ENCODE measurements at places on chromosomes 3 and 15.
A peak's percentile ranks its signal among the peaks of the same experiment; 100 is the strongest.

GRCh38 chr3:64053581-64053980, 30.3 kb upstream of the PSMD6 start:
- no peak for DNase-seq

GRCh38 chr3:11386465-11387113, 114.4 kb downstream of the ATG7 start:
- no peak for DNase-seq

GRCh38 chr15:78830514-78831228, 19.4 kb upstream of the ADAMTS7 start:
- no peak for DNase-seq

DNA sequence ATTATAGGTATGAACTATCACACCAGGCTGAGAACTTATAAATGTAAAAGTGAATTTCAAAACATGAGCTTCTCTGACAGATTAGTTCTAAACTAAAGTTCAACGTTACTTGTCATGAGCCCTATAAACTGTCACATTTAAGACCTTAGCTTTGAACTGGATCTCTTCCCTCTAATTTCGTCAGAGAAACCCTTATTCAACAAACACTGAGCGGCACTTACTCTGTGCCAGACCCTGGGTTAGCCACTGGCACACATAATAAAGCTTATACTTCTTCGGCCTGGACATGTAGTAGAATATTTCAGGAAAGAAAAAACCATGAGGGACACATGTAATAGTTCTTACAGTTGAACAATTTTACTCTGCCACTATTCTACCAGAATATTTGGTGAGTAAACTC, 5.6 kb downstream of the PCYT1A start:
- no peak for DNase-seq

DNA sequence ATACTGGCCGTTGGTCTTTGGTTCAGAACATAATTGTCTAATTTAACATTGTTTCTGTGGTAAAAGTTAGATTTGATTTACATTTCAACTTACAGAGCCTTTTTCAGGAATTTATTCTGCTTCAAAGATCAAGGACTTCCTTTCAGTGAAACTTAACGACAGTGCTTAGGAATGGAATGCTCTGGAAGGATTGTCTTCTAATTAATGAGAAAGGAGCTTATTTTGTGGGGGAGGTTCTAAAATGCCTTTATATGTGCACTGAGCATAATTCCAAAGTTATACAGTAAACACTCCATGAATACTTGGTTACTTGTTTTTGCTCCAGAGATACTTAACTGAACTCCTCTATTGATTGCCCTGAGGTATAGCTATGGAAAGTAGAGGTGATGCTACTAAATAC, 75.7 kb downstream of the CACNA1D start:
- DNase-seq: no peak

DNA sequence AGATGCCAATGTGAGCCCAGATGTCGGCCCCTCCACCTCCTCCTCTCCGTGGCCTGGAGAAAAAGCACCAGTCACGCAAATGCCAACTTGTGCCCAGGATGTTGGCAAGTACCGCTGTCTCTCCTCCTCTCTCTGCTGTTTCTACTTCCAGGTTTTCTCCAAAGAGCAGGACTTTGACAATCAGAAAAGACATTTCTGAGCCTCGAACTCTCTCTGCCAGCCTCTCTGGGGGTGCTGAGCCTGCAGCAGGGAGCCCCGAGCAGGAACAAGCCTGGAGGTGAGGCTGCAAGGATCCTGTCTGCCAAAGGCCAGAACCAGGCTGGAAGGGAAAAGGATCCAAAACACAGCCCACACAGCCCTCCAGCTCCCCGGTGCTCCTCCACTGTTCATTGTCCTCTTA, 89.7 kb downstream of the SEC22A start:
- no peak for DNase-seq

GRCh38 chr3:146024260-146024659, 136.7 kb downstream of the PLOD2 start:
- DNase-seq: no peak

GRCh38 chr15:31439328-31439727, 112.7 kb downstream of the KLF13 start:
- DNase-seq: no peak

GRCh38 chr15:36644191-36644896, 64.9 kb downstream of the CDIN1 start:
- no peak for DNase-seq

- no peak for DNase-seq
Observed at GRCh38 chr3:74676-75243, 121.8 kb upstream of the CHL1 start.

GRCh38 chr3:188568736-188569135, 414.8 kb downstream of the LPP start:
- DNase-seq: no peak

DNA sequence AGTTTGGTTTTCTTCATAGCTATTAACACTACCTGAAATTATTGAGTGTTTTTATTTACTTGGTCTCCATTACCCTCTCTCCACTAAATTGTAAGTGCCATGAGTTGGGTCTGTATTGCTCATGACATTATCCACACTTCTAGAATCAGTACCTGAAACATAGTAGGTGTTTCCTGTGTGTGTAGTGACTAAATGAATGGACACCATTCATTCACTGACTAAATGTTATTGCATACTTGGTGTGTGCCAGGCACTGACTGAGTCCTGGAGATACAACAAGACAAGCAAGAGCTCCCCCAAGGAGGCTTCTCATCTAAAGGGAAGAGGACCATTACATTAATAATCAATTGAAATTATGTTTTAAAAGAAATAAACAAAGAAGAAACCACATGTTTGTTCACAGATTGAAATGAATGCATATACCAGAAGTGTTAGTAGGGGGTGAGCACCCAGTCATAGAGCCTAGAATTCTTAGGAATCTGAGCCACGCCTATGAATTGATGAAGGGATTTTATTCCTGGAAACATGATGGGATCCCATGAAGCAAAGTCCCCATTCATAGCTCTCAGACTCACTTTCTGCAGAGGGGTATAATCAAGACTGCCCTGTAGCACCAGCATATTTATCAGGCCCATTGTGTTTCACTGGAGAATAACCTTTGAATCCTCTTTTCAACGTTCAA, 31.7 kb upstream of the ATOSA start:
- DNase-seq: no peak

DNA sequence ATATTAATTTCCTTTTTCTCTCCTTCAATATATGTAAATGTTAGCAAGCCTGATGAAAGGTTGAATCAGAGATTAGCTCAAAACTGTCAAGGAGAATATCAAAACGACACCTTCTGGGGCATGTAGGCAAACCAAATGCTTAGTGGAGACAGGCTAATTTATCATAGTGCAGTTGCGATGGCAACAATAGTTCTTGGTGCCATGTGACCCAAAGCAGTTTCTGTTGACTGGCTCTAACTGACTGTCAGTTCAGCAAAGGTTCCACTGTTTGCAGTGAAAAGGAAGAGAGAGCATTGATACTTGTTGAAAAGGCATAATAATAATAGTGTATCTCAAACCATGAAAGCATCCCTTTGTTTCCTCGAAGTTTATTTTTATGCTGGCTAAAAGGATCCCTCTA, 513.9 kb downstream of the NLGN1 start:
- DNase-seq: peak; percentile 51

DNA sequence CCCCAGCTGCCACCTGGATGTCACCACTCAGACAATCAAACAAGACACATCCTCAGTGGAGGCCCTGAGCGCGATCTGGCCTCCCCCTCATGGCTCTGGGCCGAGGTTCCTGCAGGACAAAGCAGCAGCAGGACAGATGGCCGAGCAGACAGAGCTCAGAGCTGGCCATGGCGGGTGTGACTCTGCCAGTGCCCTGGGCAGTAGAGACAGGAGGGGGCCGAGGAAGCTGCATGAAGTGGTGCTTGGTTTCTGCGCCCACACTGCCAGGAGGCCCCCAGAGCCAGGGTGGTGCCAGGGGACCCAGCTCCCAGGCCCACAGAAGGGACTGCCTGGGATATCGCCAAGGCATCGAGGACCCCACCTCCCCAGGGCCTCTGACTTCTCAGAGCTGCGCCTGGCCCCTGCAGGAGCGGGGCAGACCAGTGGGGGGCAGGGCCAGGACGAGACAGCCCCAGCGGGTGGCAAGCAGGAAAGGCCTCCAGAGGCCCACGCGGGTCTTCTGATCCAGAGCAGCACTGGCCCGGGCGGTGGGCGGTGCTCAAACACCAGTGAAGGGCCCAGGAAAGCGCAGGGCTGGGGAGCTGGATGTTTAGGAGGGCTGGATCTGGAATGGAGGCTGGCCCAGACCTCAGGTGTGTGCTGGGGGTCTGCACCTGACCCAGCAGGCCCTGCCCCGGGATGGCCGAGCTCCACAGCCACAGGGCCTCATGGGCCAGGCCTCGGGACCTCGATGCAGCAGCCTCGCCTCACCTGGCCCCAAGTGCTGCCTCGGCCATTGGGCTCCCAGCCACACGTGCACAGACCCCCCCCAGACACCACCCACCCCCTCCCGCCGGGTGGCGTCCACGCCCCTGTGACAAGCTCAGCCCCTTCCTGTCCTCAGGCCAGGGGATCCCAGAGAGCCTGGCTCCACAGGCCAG, 76.0 kb downstream of the GOLGA8G start:
- DNase-seq: no peak

DNA sequence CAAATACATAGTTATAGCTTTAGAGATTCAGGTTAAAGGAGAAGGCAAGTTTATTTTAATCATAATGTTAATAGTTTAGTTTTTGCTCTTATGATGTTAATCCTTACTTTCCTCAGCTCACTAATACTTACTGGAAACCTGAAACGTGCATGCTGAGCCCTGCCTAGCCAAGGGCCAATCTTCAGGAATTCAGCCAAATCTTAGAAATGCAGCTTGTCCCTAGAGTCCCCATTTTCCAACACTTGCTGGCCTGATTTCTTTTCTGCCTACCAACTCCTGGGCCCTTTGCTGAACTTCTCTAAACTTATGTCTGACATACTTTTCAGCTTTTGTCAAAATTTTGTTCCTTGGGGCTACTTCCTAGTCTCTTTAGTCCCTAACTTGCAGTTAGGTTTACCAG, 22.8 kb downstream of the BCHE start:
- DNase-seq: no peak

GRCh38 chr3:53153980-53154379, 7.0 kb upstream of the PRKCD start:
- peak; percentile 50 for DNase-seq

DNA sequence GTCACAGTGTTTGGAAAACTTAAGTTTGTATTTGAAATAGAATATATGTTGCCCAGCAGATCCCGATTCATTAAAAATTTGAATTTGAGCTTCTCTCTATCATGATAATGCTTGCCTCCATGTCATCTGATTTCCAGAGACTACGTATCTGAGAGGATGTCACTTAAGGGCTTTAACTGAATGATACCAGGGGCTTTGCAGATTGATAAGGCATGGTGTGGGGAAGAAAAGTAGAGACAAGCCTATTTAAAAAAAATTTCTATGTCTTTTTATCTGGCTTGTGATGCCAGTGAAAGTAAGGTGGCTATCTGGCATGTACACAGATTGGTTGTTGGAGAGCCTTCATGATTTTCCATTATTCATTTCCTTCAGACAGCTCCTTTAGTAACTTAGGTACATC, 72.7 kb downstream of the UBE2E2 start:
- DNase-seq: no peak

- DNase-seq: no peak
Observed at GRCh38 chr3:14543446-14543845, 3.3 kb upstream of the GRIP2 start.

DNA sequence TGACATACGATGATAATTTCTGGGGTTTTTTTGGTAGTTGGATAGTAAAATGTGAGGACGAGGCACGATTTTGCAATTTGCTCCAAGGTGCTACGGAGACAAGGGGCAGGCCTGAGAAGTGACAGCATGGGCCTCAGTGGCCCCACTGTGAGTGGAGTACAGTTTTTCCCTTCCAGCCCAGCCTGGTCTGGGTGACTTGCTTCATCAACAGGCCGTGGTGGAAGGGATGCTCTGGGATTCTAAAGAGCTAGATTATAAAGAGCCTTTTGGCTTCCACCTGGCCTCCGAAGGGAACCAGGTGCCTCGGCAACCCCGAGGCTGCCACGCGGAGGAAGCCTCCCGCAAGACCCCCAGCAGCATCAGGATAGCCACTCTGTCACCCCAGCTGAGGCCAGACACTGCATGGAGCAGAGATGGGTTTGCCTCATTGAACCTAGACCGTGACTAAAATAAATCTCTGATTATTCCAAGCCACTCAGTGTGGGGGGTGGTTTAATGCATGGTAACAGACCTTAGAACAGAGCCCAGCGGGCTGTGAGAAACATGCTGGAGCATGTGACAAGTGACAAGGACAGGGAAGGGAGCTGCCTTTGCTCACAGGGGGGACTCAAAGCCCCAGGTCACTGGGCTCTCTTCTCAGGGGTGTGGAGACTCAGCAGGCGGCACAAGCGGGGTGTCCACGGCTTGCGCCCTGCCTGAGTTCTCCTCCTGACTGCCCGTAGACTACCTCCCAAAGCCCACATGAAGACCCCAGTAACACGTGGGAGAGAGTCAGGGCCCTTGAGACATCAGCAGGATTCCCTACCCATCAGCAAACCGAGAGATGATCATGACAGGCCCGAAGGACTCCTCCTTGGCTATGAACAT, 22.6 kb upstream of the SLC41A3 start:
- no peak for DNase-seq

- no peak for DNase-seq
Observed at GRCh38 chr3:122325769-122326168, 721 bp downstream of the CSTA start.

- DNase-seq: no peak
Observed at GRCh38 chr3:190575437-190576185, 61.7 kb downstream of the IL1RAP start.

DNA sequence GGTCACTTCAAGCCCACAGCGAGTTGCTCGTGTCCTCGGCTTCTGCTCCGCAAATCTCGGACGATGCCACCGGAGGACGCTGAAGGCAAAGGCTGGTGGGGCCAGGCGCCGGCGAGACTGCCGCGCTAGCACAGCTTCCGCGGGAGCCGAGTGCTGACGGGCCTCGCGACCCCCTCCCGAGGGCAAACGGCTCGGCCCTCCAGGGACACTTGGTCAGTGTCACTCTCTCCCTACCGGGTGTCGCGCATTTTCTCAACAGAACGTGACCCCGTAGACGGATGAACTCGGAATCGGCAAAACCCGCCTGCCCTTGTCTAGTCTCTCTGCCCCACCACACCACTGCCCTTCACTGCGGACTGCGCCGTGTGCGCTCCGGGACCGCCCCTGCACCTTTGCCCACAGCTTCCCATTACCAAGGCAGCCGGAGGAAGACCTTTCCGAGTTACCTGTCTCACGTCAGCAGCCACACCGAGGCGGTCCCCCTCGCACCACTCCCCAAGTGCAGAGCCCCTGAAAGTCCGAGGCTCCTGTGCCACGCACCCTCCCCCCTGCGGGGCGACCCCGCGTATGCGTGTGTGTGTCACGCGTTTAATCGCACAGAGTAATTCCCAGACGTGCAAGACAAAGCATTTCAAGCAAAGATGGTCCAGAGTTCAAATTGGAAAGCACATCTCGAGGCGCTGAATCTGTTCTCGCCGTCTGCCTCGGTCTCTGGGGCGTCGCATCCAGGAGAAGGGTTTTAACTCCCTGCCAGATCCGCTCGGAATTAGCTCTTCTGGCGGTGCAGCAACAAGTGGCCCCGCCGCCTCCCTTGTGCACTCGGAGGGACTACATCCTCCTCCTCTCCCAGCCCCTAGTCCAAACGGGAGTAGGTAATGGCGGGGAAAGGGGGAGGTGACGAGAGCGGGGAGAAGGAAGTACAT, 245.0 kb upstream of the TOPAZ1 start:
- peak; percentile 50 for DNase-seq

GRCh38 chr3:43726521-43726920, 35.8 kb downstream of the ABHD5 start:
- no peak for DNase-seq

- DNase-seq: no peak
Observed at GRCh38 chr15:31155151-31155550, 53.6 kb upstream of the TRPM1 start.

GRCh38 chr3:102532901-102533300, 98.1 kb downstream of the ZPLD1 start:
- DNase-seq: no peak

Measured in head of caudate nucleus (tissue), 42 donors.